ENCODE measurements at places on chromosomes 7 and 10.

DNA sequence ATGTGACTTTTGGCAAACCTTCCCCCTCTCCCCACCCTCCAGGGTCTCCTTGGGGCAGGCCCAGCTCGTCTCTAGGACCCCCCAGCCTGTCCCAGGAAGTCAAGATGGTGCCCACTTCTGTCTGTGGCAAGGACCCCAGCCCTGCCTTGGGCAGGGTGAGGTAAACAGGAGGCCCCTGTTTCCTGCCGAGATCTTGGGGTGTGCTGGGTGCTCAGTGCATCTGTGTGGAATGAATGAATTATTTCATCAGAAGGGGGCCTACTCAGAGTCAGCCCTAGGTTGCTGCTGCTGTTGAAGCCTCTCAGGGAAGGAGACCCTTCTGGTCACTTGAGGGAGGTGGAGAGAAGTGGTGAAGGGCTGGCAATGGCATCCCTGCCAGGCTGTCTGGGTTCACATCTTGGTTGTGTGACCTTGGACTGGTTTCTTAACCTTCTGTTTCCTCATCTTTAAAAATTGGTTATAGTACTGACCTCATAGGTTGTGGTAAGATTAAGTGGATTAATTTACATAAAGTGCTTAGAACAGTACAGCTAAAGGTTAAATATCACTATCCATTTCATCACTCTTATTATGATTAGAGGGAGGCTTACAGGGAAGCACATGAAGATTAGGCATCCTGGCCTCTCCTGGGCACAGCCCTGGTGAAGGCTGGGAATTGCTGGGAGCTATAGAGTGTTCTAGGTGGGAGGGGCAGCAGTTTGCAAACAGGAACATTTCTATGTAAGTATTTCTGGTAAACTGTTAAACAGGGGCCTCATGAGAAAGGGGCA lies 67.7 kb downstream of the ZMIZ1 start:
- no peak for DNase-seq

DNA sequence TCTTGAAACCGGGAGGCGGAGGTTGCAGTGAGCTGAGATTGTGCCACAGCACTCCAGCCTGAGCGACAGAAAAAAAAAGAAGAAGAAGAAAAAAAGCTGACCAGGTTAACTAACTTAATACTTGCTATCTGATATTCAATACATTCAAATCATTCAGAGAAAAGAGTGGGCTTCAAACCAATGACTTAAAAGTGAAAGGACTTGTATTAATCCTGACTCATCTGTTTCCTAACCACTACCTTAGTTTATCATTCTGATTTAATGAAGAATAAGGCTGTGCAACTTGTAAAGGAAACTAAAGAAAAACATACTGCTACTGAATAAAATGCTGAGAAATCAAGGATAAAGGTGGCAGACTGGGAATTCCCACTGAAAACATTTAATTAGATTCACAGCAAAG lies 128.4 kb downstream of the NRBF2 start:
- DNase-seq, result no peak

GRCh38 chr10:99460070-99460469 lies 29.6 kb upstream of the GOT1 start:
- DNase-seq, result no peak

DNA sequence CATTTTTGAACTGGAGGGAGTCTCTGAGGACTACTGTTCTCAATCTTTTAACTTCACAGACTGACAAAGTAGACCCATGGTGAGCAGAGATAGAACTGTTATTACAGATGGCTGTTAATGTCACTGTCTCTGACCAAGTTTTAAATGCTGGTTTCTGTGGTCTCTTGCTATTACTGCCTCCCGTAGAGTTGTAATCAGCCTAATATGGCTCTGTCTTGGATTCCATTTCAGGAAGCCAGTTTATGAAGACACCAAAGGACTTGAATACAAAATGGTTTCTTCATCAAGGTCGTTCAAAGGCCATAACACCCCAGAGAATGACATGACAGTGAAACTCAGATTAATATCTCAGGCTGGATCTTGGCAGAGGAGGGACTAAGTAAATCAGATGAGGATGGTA lies 3.9 kb downstream of the SFRP4 start:
- no peak for DNase-seq

GRCh38 chr10:126387041-126387921 lies 996 bp downstream of the ADAM12 start:
- peak; percentile 50 for DNase-seq

- no peak for DNase-seq
These were observed 143.6 kb downstream of the CUBN start for GRCh38 chr10:16986082-16986405.

- no peak for DNase-seq
These were observed 163.4 kb upstream of the MKI67 start for GRCh38 chr10:128289621-128290020.

DNA sequence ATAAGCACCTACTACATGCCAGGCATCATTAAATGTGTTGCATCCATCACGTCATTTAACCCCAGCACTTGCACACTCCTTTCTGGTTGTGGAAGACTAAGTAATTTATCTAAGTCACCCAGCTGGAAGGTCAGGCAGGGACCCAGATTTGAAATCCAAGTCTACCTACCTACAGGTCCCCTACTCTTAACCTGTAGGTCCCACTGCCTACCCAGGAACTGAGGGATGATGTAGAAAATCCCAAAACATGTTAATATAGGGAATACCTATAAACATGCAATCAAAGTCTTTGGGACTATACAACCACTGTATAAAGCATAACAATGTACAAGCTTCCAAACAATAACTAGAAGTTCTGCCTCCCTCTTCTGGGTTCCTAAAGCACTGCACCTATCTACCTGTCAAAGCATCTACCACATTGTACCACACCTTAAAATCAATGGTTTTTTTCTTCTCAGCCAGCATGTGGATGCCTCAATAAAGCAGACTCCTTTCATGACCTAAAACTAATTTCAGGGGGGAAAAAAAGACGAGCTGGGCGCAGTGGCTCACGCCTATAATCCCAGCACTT lies 5.6 kb downstream of the IL6 start:
- DNase-seq, result no peak

DNA sequence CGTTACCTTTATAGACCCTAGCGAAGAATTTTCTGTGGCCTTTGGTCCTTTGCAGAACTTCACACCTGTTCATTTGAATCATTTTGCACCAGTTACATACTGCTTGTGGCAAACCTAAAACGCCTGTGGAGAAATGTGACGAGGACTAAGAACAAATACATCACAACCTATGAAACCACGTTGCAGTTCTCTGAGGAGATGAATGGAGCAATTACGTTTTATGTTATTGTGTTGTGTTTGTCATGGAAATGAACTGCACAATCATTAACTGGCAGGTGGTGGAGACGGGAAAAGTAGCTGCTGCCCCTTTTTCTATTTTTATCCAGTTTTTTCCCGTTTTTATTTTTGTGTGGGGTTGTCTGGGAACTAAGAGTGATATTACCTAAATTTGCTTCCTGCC lies 505.5 kb downstream of the SDK1 start:
- DNase-seq, result no peak

DNA sequence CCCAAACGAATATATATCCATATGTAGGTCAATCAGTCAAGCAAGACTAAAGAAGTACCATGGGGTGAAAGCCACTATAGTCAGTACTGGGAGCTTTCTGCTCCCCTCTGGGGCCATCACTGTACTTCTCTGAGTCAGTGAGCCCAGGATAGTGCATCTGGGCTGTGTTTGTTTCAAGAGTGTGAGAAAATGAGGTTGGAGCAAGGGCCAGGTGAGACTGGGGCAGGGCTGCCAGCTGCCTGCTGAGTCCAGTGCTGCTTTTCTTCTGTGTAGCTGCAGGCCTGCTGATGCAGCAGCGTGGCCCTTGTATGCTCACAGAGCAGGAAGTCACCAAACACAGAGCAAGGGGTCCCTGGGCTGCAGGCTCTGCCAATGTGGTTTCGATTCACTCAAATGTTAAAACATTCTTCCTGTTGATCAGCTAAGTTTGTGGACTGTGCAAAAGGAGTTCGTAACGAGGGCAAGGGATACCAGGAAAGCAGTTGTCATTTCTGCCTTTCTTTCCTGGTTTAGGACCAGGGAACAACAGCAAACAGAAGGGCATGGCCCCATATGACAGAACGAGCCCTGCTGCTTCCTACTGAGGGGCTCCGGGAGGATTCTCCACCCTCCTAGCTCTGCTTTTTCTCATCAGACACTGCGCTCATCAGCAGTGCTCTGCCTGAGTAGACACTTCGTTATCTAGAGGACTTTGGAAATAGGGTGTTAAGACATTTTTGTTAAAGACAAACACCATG lies 65.4 kb upstream of the TNS3 start:
- no peak for DNase-seq

- no peak for DNase-seq
These were observed 868.9 kb upstream of the AUTS2 start for GRCh38 chr7:68729371-68729770.

- peak; percentile 14 for DNase-seq
These were observed 19.0 kb upstream of the CLDN4 start for GRCh38 chr7:73811760-73812168.

- no peak for DNase-seq
These were observed 279.5 kb upstream of the AUTS2 start for GRCh38 chr7:69318794-69319193.

GRCh38 chr10:117860135-117860534 lies 186.6 kb downstream of the RAB11FIP2 start:
- no peak for DNase-seq

DNA sequence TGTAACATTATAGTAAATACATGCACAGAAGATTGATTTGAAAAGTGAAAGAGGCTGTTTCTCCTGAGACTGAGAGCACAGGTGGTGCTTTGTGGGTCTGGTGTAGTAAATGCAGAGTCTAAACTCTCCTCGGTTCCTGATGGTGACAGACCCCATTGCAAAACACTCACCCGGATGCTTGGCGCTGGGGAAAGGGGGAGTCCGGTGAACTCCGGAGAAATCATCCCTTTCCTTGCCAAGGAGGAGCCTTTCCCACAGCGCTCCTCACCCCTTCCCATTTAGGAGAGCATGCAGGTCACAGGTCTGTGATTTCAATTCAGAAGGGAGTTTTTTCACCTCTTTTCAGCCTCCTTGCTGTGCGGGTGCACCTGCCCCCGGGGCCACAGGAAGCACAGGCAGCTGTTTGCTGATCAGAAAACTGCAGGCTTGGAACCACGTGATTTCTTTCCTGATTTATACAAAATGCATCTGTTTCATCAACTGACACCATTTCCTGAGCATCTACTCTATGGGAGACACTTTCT lies 75.6 kb upstream of the LYZL2 start:
- DNase-seq, result no peak

DNA sequence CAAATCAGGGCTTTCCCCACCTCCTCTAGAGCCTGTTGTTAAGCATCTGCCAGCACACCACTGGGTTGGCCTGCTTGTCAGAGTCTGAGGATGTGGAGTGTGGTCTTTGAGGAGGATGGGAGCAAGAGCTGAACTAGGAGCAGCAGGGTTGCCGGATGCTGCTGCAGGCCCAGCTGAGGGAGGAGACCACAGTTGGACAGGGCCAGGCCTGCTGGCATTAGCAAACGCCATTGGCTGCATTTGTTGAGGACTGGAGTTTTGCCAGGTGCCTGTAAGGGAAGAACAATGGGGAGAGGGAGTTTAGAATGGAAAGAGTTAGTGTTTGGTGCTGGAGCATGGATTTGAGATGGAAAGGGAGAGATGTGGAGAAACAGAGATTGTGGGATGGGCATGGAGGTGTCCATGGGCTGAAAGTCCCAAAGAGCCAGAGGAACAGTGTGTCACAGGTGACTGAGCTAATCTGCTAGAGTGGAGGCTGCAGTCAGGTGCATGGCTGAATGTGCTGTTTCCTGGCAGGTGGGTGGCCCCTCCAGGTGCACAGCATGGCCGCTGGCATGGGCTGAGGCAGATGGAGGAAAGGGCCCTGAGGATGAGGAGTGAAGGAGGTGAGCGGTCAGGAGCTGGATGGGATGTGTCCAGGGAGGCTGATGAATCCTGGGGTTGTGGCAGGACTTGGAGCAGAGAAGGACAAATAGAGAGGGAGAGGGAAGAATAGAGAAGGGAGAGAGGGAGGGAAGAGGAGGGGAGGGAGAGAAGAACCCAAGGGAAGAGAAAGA lies 40.7 kb downstream of the LEP start:
- DNase-seq, result no peak

DNA sequence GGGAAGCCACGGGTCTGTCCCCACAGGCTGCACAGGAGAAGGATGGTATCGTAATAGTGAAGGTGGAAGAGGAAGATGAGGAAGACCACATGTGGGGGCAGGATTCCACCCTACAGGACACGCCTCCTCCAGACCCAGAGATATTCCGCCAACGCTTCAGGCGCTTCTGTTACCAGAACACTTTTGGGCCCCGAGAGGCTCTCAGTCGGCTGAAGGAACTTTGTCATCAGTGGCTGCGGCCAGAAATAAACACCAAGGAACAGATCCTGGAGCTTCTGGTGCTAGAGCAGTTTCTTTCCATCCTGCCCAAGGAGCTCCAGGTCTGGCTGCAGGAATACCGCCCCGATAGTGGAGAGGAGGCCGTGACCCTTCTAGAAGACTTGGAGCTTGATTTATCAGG lies 8.1 kb downstream of the ZKSCAN1 start:
- no peak for DNase-seq

DNA sequence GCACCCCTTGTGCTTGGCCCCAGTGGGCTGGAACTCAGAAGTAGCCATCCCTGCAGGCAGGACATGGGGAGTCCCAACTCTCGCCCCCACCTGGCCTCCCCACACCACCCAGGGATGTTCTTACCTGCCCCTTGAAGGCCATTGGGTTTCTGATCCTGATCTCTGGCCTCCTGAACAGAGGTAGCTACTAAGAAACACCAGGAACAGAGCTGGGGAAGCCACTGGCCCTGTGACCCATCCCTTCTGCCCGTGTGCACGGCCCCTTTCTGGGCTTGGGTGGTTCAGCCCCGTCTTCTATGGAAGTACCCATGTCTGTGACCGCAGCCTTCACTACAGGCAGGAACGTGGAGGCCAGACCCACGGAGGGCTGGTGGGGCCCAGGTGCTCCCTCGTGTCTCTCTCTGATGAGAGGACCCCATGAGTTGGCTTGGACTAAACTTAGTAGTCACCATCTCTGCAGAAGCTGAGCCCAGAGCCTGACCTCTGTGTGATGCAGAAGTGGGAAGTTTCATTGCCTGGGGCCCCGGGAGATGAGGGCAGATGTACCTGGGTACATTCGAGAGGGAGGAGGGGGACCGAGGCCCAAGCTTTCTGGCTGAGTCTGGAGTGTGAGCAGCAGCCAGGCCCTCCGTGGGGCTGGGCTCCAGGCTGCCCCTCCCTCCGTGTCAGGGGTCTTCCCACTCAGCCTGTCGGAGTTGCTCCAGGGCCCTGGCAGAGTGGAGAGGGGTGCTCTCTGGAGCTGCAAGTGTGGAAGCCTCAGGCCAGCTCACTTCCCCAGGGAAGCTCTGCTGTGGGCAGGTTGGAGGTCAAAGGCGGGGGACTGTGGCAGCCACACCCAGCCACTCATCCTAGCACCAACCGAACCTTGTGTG lies 81.0 kb downstream of the MKI67 start:
- no peak for DNase-seq

- no peak for DNase-seq
These were observed 116.6 kb upstream of the CACUL1 start for GRCh38 chr10:118871244-118871865.

GRCh38 chr10:60818134-60818770 lies 40.0 kb downstream of the CDK1 start:
- peak; percentile 70 for DNase-seq

All from AG09309 (cell line).